ENCODE measurements at places on chromosomes 16 and 17.

- DNase-seq = no peak
Observed at GRCh38 chr16:57694725-57695679, at the start of gene DRC7. DRC7 (plus strand) TSS chr16:57694806; CDS start chr16:57697950, 3,144 bp downstream.

DNA sequence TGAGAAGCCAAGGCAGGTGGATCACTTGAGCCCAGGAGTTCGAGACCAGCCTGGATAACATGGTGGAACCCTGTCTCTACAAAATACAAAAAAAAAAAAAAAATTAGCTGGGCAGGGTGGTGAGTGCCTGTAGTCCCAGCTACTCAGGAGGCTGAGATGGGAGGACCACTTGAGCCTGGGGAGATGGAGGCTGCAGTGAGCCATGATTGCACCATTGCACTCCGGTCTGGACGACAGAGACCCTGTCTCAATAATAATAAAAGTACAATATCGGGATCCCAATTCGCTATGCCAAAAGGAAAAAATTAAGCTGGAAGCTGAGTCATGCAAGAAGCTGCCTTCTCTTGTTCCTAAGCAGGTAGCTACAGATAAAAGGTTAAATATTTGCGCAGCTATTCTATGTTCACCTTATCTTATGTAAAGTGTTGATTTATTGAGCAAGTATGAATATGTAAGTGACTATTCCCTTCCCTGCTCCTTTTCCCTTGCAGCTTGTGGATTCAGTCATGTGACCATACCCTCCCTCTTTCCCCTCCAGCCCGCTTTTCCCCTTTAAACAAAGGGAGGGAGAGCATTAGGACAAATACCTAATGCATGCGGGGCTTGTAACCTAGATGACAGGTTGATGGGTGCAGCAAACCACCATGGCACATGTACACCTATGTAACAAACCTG, 112.0 kb downstream of the LITAF start:
- no peak for DNase-seq

- no peak for DNase-seq
Observed at GRCh38 chr17:44848257-44848795, 643 bp downstream of the HIGD1B start.

GRCh38 chr17:70544317-70544716, 375.0 kb downstream of the KCNJ2 start:
- DNase-seq = no peak

DNA sequence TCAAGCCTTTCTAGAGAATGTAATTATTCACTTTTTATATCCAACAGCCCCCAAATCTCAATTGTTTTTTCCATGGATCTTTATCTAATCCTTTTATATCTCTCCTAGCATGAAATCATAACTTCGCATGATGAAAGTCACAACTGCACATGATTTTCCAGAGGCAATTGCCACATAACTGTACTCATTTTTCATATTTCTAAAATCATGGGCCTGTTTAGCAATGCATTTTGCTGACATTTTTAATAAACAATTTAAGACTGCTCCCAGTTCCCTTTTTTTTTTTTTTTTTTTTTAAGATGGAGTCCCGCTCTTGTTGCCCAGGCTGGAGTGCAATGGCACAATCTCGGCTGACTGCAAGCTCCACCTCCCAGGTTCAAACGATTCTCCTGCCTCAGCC, 83.5 kb downstream of the VMP1 start:
- DNase-seq = no peak

DNA sequence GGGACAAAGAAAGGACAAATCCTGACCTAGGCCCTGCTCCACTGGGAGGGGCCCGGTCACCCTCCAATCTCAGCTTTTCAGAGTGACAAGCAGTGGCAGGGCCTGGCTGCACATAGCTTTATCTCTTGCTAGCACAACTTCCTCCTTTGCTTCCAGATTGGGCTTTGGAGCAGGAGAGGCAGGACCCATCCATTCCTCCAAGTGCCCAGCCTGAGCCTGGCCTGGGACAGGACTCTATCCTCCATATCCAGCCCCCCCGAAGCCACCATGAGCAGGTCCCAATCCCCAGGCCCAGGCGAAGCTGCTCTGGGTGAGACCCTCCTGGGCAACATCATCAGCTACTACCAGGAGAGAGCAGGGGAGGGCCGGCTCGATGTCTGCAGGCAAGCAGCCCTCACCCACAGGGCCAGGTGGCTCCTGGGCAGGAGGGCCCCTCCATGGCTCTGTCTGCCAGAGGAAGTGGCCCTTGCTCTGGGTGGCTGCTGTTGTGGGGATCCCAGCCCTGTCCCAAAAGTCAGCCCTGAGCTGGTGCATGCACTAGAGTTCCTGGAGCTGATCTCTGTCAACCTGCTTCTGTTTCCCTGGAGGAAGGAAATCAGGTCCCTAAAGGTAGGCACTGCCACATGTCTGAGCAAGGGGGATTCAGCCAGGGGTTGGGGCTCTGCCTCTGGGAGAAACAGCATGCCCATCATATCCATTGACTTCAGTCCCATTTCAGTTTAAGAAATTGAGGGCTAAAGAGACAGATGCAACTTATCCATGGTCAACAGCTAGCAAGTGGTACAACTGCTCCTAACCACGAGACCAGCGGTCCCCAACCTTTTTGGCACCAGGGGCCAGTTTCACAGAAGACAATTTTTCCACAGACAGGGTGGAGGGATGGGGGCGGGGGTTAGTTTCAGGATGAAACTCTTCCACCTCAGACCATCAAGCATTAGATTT, 58.9 kb downstream of the TK2 start:
- DNase-seq = no peak

GRCh38 chr17:56824503-56824902, 9.2 kb downstream of the C17orf67 start:
- DNase-seq = no peak

DNA sequence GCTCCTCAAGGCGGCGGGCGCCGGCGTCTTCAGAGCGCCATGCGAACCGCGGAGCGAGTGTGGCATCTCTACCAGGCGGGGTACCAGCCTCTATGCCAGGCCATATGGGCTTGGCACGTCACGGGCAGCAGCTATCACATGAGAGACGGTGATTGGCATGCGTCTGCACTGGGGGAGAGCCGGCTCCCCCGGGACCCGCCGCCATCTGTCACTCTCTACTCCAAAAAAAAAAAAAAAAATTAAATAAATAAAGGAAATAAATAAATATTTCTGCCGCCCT, at the start of gene NEUROD2:
Gene NEUROD2 (minus strand): TSS at position 70 of the 280 bp plus-strand sequence. CDS start 1,321 bp downstream, outside the sequence.
- no peak for DNase-seq
